Activated naive CD8-positive, alpha-beta T cell treated with anti-CD3 and anti-CD28 coated beads, Interleukin-2, amount 10 ng/mL, durations not matched to agents 7 days and 5 days (primary cell): ENCODE measurements at places on chromosomes 1 and 21.

DNA sequence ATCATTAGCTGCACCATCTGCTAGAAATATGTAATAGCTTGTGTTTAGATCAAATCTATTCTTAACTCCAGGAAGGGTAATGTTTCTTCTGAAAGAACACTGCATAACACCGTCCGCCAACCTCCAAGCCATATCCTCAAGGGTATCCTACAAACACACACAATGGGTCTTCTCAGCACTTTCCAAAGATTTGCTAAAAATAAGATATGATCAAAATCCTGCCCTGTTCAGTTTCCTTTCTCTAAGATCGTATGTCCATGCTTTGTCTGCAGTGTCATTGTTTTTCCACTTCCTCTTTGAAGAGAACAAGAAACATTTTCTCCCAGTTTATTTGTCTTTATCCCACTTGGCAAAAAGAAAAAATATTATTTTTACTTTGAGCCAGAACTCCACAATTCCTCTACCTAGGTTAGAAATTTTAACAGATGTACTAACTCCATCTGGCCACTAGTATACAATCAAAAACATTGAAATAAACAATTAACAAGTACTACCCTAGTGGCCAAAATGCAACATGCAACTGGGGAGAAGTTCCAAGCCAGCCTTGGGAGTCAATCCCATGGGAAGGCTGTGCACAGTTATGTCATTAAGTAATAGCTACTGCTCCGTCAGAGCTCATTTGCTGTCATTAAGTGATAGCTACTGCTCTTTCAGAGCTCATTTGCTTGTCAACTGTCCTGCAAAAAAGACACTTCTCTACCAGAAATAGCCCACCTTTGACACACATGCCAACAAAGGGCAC, 37.8 kb downstream of the FRRS1 start:
- DNase-seq: no peak

- DNase-seq: no peak
Measured at GRCh38 chr1:218394416-218394815, 49.3 kb downstream of the TGFB2 start.

DNA sequence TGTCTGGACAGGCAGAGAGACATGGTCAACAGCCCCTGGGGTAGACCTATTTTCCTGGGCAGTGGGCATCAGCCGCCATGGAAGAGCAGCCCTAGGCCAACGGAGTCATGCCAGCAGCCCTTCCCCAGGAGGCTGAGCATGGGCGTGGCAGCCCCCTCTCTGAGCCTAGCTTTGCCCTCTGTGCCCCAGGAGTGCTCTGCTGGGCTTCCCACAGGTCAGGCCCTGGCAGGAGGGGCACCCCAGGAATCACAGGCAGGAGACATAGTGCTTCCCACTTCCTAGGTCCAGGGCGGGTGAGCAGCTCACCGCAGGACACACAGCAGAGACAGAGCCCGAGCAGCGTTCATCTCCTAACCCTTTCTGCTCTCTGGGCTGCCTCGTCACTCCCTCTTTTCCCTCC, 132.8 kb downstream of the GLIS1 start:
- no peak for DNase-seq

DNA sequence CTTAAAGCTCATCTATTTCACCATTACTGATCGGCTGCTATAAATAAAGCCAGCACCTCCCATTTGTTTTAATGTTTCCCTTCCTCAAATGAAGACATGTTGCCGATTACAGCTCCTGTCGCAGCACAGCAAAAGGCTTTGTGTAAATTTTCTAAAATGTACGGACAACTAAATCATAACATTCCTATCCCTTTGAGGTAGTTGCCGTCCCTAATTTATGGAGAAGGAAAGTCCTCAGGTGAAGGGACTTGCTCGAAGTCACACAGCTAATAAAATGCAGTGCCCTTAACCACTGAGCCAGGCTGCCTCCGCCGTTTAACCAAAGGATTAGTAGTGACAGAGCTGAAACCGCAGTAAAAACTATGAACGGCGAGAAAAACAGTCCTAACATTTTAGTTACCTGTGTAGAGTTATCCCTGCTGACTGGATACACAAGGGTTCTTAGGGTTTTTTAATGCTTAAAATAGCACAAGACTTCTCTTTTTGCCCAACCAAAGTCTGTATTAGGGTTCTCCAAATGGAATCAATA, 871 bp downstream of the PINK1 start:
- no peak for DNase-seq

- DNase-seq: no peak
Measured at GRCh38 chr1:87264976-87265375, 63.7 kb upstream of the LMO4 start.

- no peak for DNase-seq
Measured at GRCh38 chr1:185785586-185785985, 51.4 kb downstream of the HMCN1 start.

GRCh38 chr1:81109038-81109437, 691.7 kb upstream of the ADGRL2 start:
- no peak for DNase-seq

GRCh38 chr1:150150133-150151021, 661 bp downstream of the PLEKHO1 start:
- no peak for DNase-seq

GRCh38 chr1:40185951-40186864, 25.0 kb downstream of the RLF start:
- DNase-seq: no peak

DNA sequence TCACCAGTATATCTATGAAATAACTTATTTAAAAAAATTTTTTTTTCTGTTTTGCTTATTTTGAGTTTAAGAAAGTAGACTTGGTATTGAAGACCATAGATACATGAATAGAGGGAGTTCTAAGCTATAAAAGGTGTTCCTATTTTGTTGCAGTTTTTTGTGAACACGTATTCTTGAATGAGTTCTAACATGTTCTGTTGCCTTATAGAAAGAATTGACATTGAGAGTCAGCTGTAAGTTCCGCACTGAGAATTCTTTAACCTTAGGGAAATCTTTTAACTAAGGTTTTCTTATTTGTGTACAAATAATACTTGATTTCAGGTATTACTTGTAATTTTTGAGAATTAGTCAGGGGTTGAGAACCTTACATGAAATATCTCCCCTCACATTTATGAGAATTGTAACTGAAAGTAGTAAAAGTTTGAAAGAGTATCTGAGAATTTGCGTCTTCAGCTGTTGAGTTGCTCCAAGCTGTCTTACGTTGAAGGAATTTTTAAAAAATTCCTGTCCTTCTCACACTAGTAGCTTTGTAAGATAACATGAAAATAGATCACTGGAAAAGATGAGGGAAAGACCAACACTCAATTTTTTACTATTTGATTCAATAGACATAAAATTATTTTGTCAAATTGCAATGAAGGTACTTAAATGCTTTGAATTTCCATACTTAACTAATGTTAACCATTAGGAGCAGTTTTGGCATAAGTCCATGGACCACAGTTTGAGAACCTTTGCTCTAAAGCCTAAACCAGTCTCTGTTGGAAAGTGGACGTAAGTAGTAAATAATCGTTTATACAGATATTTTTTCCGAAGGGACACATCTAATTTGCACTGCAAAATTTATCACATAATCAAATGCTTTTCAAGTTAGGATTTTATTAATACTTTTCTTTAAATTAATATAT, 3.8 kb downstream of the DR1 start:
- no peak for DNase-seq

DNA sequence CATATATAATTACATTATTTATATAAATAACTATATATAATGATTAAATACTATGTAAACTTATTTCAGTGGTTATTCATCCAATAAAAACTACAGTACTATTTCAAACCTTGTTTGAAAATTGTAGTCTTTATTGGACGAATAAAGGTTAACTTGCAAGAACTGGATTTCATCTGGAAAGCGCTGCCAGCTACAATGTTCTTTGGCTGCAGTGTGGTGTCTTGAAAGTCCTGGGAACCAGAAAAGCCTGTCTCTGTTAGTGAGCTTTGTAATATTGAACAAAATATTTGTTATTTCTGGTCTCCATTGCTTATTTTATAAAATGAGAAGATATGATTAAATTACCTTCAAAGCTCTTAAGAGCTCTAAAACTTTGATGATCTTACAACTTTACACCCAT, 763.6 kb downstream of the ADGRL2 start:
- no peak for DNase-seq

DNA sequence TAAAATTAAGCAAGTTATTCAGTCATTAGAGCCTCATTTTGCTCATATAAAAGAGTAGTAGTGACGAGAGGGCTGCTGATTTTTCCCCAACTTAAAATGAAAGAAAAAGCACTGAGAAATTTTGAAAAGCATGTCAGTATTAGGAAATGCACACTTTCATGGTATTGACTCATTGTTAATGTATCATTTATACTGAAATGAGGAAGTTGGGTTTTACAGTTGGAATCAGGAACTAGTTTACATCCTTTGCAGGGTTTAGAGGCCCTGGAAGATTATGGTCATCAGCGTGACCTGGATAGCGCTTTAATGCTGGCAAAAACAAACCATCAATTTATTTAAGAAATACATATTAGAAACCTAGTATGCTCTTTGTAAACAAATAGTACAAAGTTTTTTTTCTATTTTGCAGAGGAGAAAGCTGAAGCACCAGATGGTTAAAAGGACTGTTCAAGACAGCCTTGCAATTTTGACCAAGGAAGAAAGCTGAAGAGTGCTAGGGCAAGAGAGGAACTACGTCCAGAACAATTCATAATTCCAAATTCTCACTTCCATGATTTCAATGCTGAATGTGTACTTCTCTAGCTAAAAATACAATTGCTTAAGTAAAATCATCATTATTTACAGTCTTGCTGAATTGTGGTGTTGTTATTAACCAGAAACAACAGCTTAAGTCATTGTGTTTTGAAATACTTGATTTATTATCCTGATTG, 94.8 kb upstream of the SGIP1 start:
- DNase-seq: no peak

GRCh38 chr1:33875862-33876261, 12.0 kb downstream of the HMGB4 start:
- no peak for DNase-seq

DNA sequence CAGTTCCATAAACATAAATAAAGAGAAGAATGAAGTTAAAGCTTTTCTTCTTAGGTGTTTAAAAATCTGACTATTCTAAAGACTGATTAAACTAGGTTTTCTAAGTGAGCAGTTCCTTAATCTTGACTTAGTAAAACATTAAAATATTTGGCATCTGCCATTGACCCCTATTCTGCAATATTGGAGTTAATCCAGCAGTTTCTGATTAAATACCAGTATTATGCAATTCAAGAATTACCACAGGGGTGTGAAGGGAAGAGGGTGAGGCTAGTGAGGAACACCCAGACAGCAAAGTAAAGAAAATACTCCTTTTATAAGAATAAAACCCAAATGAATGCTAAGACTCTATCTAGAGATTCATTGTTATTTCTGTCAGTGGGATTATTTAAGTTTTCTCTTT, 40.9 kb downstream of the CLIC4 start:
- DNase-seq: no peak

- DNase-seq: no peak
Measured at GRCh38 chr1:37308031-37308960, 166.1 kb upstream of the ZC3H12A start.

DNA sequence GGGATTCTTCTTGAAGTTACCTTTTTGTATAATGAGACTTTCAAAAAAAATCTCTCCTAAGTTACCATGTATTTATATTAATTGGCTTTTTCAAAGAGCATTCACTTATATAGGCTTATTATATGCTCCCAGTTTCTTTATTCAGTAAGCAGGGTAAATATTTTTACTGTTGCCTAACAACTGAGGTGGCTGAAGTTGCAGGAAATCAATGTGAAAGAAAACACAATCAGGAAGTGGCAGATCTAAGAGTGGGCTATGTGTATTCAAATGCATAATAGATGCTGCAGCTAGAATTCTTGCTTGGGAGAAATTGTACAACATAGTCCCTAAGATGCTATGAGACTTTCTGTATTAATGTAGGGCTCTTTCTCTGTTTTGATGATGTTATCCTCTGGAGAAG, 606.9 kb downstream of the NUF2 start:
- DNase-seq: no peak
